Activated CD4-positive, alpha-beta memory T cell treated with anti-CD3 and anti-CD28 coated beads, Interleukin-2, amount 10 ng/mL, durations not matched to agents 7 days and 5 days (primary cell): ENCODE measurements at places on chromosomes 5 and 9.

DNA sequence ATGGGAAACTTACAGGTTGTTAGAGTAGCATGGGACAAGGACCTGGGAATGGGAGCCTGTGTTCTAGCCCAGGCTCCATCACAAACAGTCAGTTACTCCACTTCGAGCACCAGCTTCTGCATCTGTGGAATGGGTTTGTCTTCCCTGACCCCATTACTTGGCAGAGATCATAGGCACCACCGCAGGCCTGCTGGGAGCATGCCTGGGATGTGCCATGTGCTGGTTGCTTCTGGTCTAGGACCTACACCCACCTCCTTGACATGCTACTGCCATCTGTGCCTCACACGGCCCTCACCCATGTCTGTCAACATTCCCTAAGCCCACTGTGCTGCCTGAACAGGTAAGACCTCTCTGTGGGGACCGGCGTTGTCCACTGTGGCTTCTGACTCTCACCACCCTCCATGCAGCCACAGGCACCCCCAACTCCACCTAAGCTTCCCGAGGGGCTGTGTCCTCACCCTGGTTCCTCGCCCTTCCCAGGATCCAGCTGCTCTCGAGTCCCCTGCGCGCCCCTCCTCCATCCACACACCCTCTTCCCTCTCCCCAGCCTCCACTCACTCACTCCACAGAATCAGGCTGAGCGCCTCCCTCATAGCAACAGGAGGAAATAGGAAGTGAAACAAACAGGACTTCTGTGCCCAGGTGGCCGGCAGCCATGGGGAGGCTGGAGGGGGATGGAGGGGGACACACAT, 85.9 kb upstream of the FAM120A start:
- no peaks in the 10 kb centered on the region for H3K36me3 ChIP-seq
- no peak overlapping the region for H3K4me3 ChIP-seq
- H3K4me1 ChIP-seq = no peaks in the 10 kb centered on the region

DNA sequence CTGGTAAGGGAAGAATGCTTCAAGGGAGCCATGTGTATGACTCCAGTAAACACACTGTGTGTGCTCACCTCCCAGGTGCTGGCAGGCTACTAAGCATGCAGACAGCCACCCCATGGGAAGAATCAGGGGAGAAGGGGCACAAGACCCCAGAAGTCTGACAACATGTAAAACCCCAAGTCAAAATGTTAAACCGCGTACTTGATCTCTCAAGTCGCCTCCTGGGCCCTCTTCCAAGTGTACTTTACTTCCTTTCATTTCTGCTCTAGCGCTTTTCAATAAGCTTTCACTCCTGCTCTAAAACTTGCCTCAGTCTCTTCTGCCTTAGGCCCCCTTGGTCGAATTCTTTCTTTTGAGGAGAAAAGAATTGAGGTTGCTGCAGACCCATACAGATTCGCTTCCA, 31.3 kb downstream of the DAPK1 start:
- H3K36me3 ChIP-seq = no peaks in the 10 kb centered on the region
- H3K4me3 ChIP-seq = no peak overlapping the region
- no peaks in the 10 kb centered on the region for H3K4me1 ChIP-seq

DNA sequence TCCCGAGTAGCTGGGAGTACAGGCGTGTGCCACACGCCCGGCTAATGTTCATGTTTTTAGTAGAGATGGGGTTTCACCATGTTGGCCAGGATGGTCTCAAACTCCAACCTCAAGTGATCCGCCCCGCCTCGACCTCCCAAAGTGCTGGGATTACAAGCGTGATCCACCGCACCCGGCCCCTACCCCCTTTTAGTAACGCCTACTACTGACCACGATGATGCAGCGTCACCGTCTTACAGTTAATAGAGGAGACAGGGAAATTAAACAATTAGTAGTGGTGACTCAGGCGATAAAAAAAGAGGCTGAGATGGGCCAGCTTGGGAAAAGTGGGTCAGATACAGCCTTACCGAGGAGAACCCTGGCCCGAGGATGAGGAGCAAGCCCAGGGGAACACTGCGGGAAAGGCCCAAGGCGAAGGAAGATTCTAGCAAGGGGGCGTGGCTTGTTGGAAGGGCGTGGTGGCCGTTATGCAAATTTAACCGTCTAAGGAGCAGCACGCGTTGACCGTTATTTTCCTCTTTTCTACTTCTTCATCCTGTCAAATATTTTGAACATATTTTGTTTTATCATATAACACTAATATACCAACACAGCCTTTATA, 1.6 kb upstream of the SETX start:
- H3K4me1 ChIP-seq = peaks cover 39% of the 10 kb centered on the region
- peaks cover 4% of the 10 kb centered on the region for H3K27me3 ChIP-seq
- no peak for DNase-seq
- H3K27ac ChIP-seq = peak overlapping the region; percentile 40

GRCh38 chr5:66377747-66378146, 218.4 kb upstream of the MAST4 start:
- no peak overlapping the region for H3K4me3 ChIP-seq
- no peaks in the 10 kb centered on the region for H3K4me1 ChIP-seq
- H3K36me3 ChIP-seq = no peaks in the 10 kb centered on the region
- DNase-seq = no peak

DNA sequence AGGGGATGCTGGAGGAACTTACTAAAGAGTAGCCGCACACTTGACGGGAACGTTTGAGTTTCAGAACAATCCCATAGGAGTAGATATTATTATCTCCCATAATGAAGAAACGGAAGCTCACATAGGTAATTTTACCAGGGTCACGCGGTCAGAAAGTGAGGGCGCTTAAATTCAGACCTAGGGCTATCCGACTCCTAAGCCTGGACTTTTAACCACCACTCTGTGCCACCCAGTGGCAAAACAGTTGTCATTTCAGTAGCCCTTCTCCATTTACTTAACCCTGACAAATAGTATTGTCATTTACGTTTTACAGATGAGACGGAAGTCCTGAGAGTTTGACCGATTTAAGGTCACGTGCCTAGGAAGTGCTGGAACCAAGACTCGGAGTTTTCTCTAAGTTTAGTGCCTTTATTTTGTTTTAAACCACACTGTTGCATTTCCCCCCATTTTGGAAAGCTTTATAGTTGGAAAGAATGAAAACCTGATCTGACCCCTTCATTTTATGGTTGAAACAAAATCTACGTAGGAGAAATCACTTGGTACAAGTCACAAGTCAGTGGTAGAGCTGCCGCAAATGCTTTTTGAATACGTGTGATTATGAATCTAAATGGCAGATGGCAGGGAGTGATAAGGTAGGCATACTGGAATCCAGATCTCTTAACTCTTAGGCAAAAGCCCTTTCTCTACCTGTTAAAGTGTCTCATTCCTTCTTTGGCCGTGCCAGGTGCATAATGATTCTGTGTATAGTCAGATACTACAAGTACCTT, 650 bp downstream of the MRRF start:
- peaks cover 16% of the 10 kb centered on the region for H3K36me3 ChIP-seq
- no peaks in the 10 kb centered on the region for H3K27me3 ChIP-seq
- H3K4me3 ChIP-seq = peak overlapping the region; percentile 94

DNA sequence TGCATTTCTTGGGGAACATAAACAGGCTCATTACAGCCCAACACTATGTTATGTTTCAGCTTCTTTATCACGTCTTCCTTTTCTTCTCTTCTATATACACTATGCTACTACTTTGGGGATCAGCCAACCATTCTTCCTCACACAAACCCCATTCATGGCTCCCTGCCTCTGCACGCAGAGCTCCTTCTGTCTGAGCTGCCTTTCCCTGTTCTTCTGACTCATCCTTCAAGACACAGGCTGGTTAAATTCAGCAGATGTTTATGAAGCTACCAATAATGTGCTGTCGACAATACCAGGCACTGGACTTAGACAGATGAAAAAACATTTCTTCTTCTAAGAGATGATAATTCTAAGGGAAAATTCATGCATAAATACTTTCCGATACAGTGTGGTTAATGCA, 102.5 kb upstream of the TXNDC8 start:
- H3K36me3 ChIP-seq = no peaks in the 10 kb centered on the region
- H3K4me3 ChIP-seq = no peak overlapping the region
- no peaks in the 10 kb centered on the region for H3K27me3 ChIP-seq
- H3K27ac ChIP-seq = no peak overlapping the region

- no peak for DNase-seq
- peak overlapping the region; percentile 46 for H3K27ac ChIP-seq
- no peak overlapping the region for H3K4me3 ChIP-seq
- H3K27me3 ChIP-seq = no peaks in the 10 kb centered on the region
- no peaks in the 10 kb centered on the region for H3K36me3 ChIP-seq
Observed at GRCh38 chr9:74333384-74334032, 163.6 kb upstream of the RORB start.

DNA sequence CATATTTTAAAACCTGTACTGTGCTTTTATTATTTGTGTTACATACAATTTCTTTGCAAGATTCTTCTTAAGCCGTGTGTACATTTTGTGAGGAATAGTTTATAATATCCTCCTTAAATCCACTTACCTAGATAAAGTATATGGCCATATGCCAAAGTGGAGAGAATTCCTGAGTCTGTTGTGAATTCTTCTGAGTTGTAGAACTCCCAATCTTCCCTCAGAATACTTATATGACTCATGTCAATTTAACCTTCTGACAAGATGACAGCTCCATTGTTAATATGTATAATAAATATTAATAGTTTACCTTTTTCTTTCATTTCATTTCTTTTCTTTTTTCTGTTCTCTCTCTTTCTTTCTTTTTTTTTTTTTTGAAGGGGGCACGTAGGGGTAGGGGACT, 6.0 kb upstream of the RICTOR start:
- peaks cover 5% of the 10 kb centered on the region for H3K36me3 ChIP-seq
- H3K27ac ChIP-seq = no peak overlapping the region
- H3K4me1 ChIP-seq = peaks cover 30% of the 10 kb centered on the region
- no peak overlapping the region for H3K4me3 ChIP-seq
- DNase-seq = no peak
- H3K27me3 ChIP-seq = peaks cover 33% of the 10 kb centered on the region

DNA sequence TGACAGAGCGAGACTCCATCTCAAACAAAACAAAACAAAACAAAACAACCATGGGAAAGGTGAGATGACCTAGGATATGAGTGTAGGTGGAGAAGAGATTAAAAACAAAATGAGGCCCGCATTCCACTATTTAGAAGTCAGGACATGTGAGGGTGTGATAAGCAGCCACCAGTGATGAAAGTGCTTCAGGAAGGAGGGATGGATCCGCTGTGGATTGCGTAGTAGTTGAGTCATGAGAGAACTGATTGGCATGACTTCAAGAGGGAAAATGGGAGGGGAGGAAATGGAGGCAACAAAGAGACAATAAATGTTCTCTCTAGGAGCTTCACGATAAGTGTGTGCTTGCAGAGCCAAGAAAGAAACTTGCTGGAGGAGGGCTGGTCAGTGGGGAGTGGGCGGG, 367.6 kb downstream of the ARL15 start:
- H3K4me1 ChIP-seq = no peaks in the 10 kb centered on the region
- no peak overlapping the region for H3K4me3 ChIP-seq
- H3K27me3 ChIP-seq = no peaks in the 10 kb centered on the region
- H3K36me3 ChIP-seq = no peaks in the 10 kb centered on the region
- no peak overlapping the region for H3K27ac ChIP-seq
- no peak for DNase-seq

GRCh38 chr9:127360829-127361228, 36.1 kb upstream of the SLC2A8 start:
- H3K4me3 ChIP-seq = no peak overlapping the region
- no peak for DNase-seq
- H3K27ac ChIP-seq = no peak overlapping the region
- peaks cover 9% of the 10 kb centered on the region for H3K4me1 ChIP-seq
- no peaks in the 10 kb centered on the region for H3K36me3 ChIP-seq

GRCh38 chr9:127976498-127976897, 4.3 kb downstream of the EEIG1 start:
- no peaks in the 10 kb centered on the region for H3K27me3 ChIP-seq
- H3K4me3 ChIP-seq = peak overlapping the region; percentile 91
- H3K27ac ChIP-seq = peak overlapping the region; percentile 38
- DNase-seq = no peak
- H3K4me1 ChIP-seq = peaks cover 70% of the 10 kb centered on the region
- peaks cover 57% of the 10 kb centered on the region for H3K36me3 ChIP-seq
